ENCODE measurements at places on chromosomes 3 and 15. TPM values are rescaled to one million over a fixed set of nuclear protein-coding genes. Genes with fewer than 3 reads are reported as not detected.

GRCh38 chr3:142863930-142864920 is 24.7 kb downstream of the PCOLCE2 start:
- DNase-seq = no peak

DNA sequence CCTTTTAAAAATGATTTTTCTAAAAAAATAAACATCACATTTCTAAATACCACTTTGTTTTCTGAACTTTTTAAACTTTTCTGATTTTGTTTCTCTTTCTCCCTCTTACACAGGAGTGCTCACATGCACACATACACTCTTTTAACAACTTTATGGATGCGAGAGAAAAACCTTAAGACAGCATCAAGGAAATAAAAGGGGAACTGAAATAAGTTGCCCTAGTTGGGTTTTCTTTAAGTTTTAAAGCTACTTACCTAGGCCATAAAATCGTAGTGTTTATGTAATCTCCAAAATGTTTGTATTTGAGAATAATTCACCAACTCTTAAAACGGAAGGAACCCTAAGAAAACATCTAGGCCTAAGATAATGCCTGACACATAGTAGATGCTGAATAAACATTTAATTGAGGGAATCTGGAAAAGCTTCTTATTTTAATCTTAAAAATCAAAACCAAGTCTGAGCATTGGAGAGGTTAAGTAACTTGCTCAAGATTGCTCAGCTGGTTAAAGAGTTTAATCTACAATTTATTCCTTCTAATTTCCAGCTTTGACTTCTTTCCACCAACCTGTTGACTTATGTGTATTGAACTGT is 1.2 kb upstream of the BBX start:
- DNase-seq = no peak

DNA sequence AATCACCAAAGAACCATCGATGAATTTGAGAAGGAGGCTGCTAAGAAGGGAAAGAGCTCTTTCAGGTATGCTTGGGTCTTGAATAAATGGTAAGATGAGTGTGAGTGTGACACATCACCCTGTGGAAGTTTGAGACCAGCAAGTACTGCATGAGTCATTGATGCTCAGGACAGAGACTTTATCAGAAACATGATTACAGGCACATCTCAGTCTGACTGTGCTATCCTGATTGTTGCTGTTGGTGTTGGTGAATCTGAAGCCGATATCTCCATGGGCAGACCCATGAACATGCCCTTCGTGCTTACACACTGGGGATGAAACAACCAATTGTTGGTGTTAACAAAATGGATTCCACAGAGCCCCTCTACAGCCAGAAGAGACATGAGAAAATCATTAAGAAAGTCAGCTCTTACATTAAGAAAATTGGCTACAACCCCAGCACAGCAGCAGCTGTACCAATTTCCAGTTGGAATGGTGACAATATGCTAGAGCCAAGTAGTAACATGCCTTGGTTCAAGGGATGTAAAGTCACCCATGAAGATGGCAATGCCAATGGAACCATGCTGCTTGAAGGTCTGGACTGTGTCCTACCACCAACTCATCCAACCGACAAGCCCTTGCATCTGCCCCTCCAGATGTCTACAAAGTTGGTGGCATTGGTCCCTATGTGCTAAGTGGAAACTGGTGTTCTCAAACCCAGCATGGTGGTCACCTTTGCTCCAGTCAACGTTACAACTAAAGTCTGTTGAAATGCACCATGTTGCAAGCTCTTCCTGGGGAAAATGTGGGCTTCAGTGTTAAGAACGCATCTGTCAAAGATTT is 20.5 kb downstream of the TM4SF4 start:
- DNase-seq = no peak

DNA sequence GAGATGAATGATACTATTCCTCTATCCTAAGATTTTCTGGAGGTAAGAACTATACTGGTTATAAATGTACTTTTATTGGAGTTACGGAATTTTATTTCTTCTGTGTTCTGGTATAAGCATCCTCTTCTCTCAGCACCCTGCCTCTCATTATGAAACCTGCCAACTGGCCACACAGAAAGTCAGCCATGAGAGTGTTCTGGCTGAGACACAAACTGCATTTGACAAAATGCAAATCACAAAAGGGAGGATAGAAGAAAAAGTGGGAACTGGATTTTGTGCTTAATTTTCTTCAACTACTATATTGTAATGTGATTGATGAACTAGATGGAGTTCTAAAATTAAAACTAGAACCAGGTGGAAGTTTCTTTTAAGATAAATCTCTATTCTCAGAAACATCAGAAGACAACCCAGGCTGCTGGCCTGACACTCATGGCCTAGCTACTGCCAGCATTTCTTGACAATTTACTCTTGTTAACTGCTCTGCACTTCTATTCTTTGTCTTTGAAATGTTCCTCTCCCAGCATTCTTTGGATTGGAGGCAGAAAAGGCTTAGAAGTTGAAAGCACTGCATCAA is 143.1 kb downstream of the WDR76 start:
- no peak for DNase-seq

Gene NRROS
- 20.7 TPM for total RNA-seq
